ENCODE measurements at places on chromosomes 6 and 20. TPM values are rescaled to one million over a fixed set of nuclear protein-coding genes. Genes with fewer than 3 reads are reported as not detected.

Gene ESF1
- total RNA-seq = 26.9 TPM

Gene RSPO3
- total RNA-seq = not detected

Gene IL20RA
- total RNA-seq = not detected

Gene BNIP5
- not detected for total RNA-seq

Gene HSP90AB1
- 2,402 TPM for total RNA-seq

Gene LPIN3
- 1.2 TPM for total RNA-seq

Gene KCNQ5
- 15.3 TPM for total RNA-seq

Gene IP6K3
- not detected for total RNA-seq

Gene FAM209B
- 1.8 TPM for total RNA-seq

Gene INSM1
- total RNA-seq = 31.5 TPM

Gene COL10A1
- not detected for total RNA-seq

Gene EDEM2
- 25.7 TPM for total RNA-seq

Gene NFATC2
- 68.0 TPM for total RNA-seq

Gene VWA7
- total RNA-seq = 5.9 TPM

Gene PNLDC1
- 0.74 TPM for total RNA-seq

Gene OXT
- not detected for total RNA-seq

Gene CENPW
- total RNA-seq = 54.8 TPM

Gene ISM1
- total RNA-seq = 3.9 TPM

Gene TCP11
- not detected for total RNA-seq

Gene SLA2
- total RNA-seq = 54.9 TPM

Gene TFAP2B
- total RNA-seq = not detected

Gene RING1
- total RNA-seq = 46.1 TPM

All from activated T-helper 2 cell treated with anti-CD3 and anti-CD28 coated beads, Interferon-gamma antibody, Interleukin-2, Interleukin-4, amounts not matched to agents 10 μg/mL and 5 μg/mL and 100 μg/mL, durations not matched to agents 14 hours and 24 hours and 36 hours (primary cell).